ENCODE measurements at places on chromosomes 16 and 17.
A peak's percentile ranks its signal among the peaks of the same experiment; 100 is the strongest.

- no peak for DNase-seq
Observed at GRCh38 chr16:4337540-4338088, 13.5 kb downstream of the PAM16 start.

DNA sequence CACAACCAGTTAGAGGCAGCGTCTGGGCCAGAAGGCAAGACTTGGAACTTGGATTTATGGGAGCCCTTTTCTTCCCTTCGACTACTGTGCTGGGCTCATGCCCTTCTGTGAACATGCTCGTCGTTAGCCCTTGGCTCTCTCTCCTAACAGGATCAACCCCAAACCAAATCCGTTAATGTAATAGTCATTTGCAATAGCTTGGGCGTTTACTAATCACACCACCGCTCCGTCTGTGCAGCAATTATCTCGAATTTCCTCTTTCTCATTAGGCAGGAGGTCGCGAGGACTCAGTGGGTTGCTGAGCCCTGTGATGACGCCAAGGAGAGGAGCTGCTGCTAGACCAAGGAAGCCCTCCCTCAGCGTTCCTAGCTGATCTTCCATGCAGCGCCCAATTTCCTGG, 114.7 kb downstream of the ENGASE start:
- DNase-seq = peak; percentile 30

DNA sequence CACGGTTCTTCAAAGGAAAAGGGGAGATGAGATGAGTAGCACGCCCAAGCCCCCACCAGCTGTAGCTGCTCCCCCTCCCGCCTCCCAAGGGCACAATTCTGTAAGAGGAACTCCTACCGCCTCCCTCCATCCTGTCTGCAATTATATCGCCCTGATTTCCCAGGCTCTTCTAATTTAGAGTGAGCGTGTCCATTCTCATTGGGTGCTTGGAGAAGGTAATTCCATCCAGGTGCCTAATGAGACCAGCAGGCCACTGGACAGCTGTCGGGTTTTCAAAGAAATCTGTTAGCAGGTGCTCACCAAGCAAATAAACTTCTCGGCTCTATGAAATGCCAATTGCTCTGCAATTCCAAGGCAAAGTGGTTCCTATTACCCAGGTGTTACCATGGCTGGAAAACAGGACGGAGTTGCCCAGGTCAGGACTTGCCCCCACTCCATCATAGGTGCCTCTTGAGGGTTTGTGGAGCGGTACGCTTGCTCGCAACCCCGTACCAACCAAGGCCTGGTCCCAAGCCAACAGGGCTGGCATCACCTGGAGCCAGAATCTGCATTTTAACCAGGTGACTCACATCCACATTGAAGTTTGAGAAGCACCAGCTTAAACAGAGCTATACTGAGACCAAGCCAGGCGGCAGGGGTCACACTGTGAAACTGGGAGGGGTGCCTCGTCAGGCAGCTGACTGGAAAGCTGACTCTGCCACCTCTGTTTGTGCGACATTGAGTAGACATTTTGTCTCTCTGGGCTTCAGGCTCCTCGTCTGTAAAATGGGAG, 16.5 kb upstream of the MEAK7 start:
- DNase-seq = no peak

GRCh38 chr17:5585836-5586521, 1.7 kb upstream of the NLRP1 start:
- no peak for DNase-seq

DNA sequence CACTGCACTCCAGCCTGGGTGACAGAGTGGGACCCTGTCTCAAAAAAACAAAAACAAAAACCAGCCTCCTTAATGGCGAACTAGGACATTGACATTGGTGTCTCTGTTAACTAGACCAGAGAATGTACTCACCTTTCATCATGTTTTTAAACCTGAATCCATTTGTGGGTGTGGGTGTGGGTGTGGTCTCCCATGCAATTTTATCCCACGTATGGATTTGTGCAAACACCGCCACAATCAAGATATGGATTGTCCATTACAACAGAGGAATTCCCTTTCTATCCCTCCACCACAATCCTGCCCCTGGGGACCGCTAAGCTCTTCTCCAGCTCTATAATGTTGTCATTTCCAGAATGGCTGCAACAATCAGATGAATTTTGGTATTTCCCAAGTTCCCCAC, 49.9 kb downstream of the DNAH17 start:
- DNase-seq = no peak

DNA sequence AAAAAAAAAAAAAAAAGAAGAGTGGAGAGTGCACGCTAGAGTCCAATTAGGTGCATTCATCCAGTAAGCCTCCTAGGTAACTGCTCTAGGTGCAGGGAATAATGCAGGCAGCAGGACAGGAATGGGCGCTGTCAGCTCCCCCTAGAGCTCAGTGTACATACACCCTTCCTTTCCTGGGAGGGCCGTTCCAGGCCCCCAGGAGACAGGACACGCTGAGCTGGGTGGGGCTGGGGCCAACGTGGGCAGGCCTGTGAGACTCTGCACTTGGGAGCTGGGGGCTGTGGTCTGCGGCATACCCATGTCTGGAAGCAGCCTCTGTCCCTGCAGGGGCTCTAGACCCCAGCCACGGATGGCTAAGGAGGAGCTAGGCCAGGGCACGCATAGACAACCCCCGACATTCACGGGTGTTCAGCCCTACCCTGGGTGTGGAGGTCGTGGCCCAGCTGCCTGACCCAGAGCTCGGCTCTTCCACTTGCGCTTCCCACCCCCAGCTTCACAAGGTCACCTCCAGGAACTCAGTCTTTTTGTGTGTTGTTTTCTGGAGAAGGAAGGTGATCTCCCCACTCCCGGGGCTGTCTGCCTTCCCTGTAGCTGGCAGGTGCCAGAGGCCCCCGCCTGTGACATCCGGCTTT, 1.0 kb upstream of the ANTKMT start:
- no peak for DNase-seq

GRCh38 chr17:17888821-17889220, 52.0 kb upstream of the SREBF1 start:
- DNase-seq = no peak

- no peak for DNase-seq
Observed at GRCh38 chr16:12186774-12187335, 210.3 kb downstream of the SNX29 start.

- DNase-seq = no peak
Observed at GRCh38 chr16:2238838-2239675, 2.8 kb downstream of the DNASE1L2 start.

DNA sequence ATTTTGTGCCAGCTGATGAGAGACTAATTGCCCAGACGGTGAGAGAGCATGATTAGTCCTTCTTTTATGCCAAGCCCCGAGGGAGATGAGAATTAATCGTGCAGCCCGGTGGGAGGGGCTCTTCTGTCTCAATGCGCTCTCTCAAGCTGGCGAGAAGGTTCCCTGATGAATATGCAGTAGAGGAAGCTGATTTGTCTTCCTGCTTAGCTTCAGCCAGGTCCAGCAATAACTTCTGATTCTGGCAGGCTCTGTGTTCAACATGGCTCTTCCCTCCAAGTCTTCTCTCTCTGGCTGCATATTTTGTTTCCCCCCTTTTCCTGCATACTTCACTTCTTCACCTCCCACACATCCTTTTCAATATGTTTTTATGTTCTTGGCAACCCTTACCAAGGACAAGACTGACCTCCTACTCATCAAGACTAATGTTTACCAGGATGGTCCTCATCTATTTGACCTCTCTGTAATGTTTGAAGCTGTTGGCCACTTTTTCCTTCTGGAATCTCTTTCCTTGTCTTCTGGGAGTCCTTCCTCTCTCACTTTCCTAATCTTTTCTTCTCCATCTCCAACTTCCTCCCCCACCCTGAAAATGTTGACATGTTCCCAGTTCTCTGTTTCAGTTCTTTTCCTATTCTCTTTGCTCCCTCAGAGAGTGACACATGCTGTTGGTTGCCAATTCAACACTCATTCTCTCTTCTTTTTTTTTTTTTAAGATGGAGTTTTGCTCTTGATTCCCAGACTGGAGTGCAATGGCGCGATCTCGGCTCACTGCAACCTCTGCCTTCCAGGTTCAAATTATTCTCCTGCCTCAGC, 33.1 kb downstream of the ARL4D start:
- peak; percentile 98 for DNase-seq

DNA sequence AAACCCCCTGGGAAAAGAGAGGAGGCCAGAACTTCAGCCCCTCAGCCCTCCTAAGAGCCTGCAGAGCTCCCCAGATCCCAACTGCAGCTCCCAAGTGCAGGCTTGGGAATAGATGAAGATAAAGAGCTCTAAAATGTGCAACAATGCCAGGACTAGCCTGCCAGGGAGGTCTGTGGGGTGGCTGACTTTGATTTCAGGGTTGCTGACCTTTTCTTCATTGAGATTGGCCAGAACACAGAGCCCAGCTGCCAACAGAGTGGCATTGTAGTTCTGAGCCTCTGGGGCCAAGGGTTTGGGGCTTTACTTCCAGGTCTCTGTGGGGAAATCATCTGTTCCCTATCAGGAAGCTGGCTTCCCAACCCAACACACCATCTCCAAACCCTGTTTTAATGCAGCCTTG, 120.6 kb downstream of the COPRS start:
- no peak for DNase-seq

- no peak for DNase-seq
Observed at GRCh38 chr16:25509456-25509855, 182.3 kb upstream of the HS3ST4 start.

DNA sequence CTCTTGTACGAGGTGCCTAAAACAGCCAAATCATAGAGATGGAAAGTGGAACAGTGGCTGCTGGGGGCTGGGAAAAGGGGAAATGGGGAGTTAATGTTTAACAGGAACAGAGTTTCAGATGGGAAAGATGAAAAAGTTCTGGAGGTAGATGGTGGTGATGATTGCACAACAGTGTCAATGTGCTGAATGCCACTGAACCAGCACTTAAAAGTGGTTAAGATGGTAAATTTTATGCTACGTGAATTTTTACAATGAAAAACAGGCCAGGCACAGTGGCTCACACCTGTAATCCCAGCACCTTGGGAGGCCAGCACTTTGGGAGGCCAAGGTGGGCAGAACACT, 130.4 kb downstream of the C16orf78 start:
- DNase-seq = no peak

DNA sequence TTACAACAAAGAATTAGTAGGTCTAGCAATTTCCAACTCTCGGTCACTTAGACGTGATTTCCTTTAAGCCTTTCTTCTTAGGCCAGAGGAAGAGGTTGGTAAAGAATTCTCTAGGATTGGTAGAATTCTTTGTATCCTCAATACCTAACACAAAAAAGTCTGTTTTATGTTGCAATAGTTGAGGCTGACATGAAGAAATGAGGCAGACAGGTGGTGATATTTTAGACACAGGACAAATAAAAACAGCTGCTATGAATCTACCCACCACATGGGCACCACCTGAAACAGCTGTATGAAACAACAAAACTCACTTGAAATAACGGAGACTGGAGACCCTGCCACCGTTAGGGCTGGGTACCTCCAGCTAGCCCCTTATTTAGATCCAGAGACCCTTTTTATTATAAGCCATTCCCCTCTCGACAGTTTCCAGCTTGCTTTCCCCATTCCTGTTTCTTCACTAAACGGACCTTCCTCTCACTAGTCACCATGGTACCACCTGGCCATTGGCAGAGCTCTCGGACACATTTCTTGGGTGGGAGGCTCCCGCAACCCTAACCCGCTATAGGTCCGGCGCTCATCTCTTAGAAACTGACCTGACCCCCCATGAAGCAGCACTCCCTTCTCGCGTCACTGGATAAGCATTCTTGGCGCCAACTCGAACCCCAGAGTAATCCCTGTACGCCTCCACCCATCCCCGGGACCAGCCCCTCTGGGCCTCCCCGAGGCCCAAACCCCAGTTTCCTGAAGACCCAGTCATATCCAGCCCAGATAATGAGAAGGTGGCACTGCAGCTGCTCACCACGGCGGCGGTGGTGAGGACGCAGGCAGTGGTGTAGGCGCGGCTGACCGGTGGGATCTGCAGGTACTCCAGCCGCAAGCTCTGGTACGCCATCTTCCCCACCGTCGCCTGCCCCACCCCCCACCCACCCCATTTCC, at the start of gene DERL2:
TSS of gene DERL2 (minus strand) at position 909 of the 936 bp plus-strand sequence. CDS start at position 892, 17 bp downstream.
- no peak for DNase-seq

DNA sequence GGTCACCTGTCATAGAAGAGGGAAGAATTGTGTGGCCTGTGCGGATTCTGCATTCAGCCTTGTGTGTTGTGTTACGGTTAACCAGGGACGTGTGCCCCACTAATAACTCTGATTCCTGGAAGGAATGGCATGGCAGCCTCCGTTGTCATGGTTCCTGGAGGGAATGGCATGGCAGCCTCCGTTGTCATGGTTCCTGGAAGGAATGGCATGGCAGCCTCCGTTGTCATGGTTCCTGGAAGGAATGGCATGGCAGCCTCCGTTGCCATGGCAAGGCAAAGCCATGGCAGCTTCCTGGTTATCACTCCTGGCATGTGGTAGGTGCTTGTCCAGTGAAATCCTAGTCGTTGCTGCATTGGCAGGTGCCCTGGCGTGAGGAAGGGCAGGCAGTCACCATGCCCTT, 8.9 kb downstream of the SPG7 start:
- no peak for DNase-seq

- DNase-seq = peak; percentile 75
Observed at GRCh38 chr17:29722411-29723198, 99.9 kb upstream of the CORO6 start.

DNA sequence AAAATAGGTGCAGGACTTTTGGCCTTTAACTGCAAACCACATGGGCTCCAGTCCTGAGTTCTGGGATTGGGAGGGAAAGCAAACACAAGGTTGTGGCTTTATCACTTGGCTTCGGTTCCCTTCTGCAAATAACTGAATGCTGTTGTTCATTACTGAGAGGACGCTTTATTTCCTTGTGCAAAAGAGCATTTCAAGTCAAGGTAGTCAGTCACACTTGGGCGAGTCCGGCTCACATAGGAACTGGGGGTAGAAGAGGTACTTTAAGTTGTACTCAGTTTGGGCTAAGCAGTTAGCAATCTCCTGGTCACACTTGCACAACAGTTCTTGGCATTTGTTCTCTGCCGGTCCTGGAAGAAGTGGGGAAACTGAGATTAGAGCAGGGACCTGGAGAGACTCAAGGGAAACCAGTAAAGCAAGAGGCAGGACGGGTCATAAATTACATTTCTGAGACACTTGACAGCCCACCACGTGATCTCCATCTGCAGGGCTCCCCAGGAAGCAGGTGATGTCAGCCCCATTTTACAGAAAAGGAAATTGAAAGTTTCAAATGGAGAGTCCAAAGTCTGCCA, 21.6 kb downstream of the PLA2G10 start:
- no peak for DNase-seq

GRCh38 chr17:55617441-55617840, 105.2 kb downstream of the TMEM100 start:
- DNase-seq = no peak

DNA sequence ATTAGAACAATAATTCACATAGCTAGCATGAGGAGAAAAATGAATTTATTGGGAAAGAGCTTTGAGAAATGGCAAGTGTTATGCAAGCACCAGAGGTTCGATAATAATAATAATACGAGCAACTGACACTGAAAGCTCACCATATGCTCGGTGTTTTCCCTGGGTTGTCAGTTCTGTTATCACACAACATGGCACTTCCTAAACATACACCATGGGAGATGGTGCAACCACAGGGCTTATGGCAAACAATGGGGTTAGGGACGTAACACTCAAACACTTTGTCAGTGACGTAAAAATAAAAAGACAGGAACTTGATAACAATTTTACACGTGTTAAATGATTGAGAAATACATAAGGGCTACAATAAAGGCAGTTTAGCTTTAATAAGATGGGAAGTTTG, 23.7 kb downstream of the OR1D5 start:
- DNase-seq = peak; percentile 31
